Activated CD4-positive, alpha-beta T cell treated with anti-CD3 and anti-CD28 coated beads, Interleukin-2, amount 50 U/mL, for 48 hours (primary cell): ENCODE measurements at places on chromosomes 1 and 21.

DNA sequence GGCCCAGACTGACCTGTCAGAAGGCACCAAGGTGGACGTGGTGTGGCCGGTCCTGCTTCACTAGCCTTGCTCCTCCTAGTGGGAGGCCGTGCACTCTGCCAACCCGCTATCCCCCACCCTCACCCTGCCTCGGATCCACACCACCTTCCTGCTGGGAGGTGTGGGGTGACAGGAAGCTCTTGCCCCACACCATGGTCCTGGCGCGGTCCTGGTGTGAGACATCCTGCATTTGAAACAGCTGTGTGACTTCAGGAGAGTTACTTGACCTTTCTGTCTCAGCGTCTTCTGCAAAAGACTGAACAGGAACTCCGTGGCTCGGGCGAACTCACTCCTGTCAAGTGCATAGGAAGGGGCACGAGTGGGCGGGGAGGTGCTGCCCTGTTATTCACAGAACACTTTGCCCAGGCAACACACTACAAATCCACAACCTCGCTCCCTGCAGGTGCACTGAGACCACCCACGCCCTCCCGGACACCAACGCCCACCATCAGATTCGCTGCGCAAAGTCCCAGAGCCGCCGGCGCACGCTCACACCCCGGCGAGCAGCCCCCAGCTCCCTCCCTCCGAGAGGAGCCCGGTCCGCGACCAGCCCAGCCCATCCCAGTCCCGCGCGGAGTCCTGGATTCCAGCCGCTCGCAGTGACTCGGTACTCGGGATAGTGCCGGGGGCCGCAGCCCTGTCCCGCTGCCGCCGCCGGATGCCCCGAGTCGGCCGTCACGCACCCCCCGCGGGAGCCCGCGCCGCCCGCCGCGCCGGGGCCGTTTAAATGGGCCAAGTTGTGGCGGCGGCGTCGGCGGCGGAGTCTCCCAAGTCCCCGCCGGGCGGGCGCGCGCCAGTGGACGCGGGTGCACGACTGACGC, at the start of gene SAMD11:
Gene SAMD11 (plus strand): TSS at position 793 of the 860 bp plus-strand sequence. CDS start 509 bp downstream, outside the sequence.
- DNase-seq: peak; percentile 66

- no peak for DNase-seq
Measured at GRCh38 chr1:67780637-67781036, 52.6 kb downstream of the GNG12 start.

GRCh38 chr1:103160281-103160680, 52.0 kb upstream of the COL11A1 start:
- DNase-seq: no peak

DNA sequence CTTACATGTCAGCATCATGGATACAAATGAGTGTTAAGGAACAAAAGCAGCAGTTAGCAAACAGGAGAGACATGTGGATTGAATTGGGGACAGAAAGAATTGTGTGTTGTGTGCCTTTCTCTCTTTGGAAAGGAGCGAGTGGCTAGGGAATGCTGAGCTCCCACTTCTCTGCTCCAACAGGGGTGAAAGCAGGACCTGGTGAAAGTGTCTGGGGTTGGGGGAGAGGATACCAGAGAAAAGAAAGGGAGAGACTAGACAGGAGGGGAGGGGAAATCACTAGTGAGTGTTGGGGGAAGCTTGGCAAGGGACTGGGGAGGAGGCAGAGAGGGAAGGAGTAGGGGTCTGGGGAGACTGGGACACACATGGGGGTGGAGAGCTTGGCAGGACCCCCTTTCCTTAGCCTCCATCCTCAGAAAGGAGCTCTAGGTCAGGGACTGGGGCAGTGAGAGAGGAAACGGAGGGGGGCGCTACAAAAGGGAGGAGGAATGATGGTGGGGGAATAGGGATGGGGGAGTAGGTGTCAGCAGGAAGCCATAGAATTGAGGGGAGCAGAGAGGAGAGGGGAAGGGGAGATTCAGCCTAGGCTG, 2.2 kb downstream of the KIRREL1 start:
- no peak for DNase-seq

GRCh38 chr1:56496821-56497772, 82.3 kb downstream of the PLPP3 start:
- no peak for DNase-seq

DNA sequence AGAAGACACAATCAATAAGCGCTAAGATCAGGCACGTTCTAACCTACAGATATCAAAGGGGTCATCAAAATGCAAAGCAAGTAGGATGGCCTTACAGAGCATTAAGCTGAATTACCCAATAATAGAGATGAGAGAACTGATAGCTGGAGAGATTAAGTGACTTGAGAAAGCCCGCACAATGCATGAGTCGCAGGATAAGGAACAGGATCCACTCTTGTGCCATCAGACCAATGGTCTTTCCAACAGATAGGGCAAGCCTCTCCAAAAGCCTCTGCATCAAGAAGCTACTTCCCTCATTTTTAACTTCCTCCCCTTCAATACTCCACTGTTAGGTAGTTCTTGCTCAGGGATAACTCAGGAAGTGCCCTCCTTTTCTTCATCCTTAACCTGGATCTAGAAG, 2.6 kb downstream of the CHML start:
- no peak for DNase-seq
